Left renal pelvis (tissue), 4 donors: ENCODE measurements at places on chromosomes 7 and 10.

DNA sequence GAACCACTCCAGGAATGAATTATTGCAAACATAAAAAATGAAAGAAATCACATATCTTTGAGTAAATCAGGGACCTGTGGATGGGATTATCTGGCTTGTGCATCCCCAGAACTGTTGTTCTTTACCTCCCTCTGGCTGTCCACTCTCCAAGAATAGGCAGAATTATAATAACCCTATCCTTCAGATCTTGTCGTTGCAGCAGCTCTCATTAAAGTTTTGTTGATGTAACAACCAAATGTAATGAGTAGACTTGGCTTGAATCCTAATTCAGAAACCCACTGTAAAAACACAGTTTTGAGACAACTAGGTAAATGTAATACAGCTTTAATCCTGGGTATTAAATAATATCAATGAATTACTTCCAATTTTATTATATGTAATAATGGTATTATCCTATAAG is 16.2 kb downstream of the LSM5 start:
- DNase-seq, result no peak

DNA sequence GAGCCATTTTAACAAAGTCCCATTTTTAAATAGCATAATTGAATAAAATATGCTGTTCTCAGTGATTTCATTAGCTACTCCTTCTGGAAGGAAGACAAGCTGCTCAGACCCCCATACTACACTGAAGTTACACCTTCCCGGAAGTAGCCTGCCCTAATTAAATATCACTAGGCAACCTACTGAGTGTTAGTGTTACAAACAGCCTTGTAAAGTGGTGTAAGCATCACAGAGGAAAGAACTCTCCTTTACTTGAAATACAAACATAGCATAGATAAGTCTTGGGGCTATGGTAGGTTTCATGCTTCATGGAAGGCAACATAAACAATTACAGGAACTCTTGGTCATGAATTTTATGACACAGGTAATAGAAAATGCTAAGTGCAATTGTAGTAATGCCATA is 43.4 kb upstream of the PTN start:
- no peak for DNase-seq

DNA sequence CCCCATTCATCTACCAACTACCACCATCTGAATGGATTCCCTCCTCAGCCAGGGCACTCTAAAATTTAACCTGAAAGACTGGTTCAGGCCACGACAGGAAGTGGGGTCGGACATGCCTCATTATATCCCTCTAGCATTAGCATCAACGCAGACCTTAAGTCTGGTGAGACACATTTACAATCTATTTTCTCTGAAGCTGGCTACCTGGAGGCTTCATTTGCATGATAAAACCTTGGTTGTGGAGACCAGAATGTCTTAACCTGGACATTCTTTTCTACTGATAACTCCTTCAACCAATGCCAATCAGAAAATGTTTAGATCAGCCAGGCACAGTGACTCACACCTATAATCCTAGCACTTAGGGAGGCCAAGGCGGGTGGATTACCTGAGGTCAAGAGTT is 42.3 kb downstream of the SVOPL start:
- DNase-seq, result no peak

DNA sequence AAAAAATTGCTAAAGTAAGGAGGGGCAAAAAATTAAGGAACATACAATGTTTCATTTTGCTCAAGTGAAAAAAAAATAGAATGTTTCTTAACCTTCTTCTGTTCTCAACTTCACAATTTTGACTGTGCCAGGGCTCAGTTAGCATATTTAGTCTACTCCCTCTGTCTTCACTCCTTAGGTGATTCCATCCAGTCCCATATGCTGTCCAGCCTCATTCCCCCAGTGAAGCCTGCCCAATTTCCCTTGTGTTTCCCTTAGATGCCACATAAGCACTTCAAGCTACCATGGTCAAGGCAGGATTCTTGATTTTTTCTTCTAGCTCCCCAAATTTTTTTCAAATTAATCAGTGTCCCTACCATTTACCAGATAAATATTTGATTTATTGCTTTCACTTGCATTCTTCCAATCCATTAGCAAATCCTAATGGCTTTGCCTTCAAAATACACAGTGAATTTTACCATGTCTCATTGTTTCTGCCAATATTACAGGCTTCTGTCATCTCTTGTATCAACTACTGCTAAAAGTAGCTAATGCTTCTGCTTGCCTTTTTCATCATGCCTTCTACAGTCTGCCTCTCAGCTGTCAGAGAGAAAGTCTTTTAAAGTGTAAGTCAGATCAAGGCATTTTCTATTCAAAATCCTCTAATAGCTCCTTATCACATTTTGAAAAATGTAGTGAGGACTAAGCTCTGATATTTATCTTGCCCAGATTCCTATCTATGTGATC is 166.8 kb downstream of the MACC1 start:
- no peak for DNase-seq

DNA sequence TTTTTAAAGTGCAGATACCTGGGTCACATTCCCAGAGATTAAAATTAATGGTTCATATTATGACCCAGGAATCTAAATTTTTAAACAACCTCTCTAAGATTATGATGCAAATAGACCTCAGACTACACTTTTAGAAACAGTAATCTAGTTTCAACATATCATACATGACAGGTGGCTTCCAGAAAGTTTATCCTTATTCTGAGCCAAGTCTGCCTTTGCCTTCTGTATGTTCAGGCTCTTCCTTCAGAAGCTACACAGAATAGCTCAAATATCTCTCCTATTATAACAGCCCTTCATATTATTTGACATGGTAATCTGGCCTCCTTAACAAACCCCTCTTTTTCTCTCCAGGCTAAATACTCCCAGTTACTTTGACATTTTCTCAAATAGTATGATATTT is 101.9 kb downstream of the FZD1 start:
- no peak for DNase-seq

- no peak for DNase-seq
Observed at GRCh38 chr10:75094465-75094864, 17.0 kb upstream of the SAMD8 start.

DNA sequence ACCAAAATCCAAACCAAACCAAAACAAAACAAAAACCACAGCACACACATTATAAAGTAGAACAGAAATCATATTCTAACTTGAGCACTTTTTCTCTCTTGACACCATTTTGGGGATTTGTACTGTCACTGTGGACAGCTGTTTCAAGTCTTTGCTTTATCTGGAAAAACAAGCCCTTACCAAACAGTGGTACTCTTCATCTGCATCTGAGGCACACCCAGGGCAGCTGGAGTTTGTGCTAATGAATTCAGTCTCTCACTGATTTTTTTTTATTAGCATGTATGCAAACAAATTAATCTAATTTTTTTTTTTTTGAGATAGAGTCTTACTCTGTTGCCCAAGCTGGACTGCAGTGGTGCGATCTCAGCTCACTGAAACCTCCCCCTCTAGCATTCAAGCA is 171.4 kb downstream of the RAPGEF5 start:
- no peak for DNase-seq

DNA sequence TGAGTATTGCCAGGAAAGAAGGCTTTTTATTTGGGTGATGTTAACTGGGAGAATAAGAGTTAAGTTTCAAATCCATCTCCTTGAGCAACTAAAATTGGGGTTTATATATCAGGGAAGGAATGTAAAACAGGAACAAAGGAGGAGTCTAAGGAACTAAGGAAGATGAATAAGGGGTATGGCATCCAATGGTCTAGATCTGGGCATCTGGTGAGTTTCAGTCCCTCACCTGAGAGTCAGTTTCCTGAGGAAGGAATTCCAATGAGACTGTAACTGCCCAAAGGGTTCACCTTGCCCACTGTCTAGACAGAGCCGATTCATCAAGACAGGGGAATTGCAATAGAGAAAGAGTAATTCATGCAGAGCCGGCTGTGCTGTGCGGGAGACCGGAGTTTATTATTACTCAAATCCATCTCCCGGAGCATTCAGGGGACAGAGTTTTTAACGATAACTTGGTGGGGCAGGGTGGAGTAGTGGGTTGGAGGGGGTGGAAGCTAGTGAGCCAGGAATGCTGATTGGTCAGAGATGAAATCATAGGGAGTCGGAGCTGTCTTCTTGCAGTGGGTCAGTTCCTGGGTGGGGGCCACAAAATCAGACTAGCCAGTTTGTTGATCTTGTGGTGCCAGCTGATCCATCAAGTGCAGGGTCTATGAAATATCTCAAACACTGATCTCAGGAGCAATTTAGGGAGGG is 188.3 kb upstream of the STK17A start:
- no peak for DNase-seq

- DNase-seq, result no peak
Observed at GRCh38 chr10:112359606-112360307, 14.2 kb upstream of the ACSL5 start.

DNA sequence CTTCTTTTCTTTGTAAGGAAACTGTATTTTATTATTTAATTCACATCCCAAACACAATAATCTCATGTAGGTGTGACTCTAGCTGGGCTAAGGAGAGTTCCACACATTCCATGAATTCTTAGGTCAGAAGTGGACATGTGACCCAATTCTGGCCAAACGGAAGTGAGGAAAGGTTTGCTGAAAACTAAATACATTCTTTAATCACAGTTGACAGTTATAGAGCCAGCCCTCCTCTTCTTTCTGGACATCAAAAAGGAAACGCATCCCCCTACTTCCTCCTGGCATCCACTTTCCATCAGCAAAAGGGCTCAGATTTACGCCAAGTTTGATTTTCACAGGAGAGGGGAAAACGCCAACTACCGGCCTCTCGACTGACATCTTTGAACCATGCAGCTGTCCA is 774.4 kb upstream of the POM121L12 start:
- DNase-seq, result no peak

GRCh38 chr10:7186387-7187018 is 224.3 kb downstream of the SFMBT2 start:
- no peak for DNase-seq

DNA sequence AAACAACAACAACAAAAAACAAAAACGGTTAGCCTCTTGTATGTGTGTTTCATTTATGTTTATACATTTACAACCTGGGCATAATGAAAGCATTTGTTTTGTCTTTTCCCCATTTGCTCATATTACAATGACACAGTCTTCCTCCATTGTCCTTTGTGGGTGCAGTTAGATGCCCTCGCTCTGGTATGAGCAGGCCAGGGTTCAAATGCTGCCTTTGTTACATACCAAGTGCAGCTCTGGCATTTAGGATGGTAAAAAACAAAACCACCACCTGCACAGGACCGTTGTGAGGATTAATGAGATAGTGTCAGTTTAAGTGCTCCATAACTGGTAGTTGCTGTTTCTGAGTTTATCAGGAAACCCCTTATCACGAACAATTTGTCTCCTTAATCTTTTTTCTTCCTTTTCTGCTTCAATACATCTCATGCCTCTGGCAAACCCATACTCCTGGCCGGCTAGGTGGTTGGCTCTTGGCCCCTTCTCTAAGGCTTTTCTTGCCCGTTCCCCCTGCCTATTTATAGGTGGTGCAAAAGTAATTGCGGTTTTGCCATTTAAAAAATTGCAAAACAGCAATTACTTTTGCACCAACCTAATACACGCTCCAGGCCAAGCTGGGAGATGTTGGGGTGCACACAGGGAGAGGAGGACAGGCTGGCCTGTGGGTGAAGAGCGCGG is 18.6 kb upstream of the TMEM225B start:
- no peak for DNase-seq

- DNase-seq, result no peak
Observed at GRCh38 chr10:97721871-97722780, 8.6 kb downstream of the MARVELD1 start.

DNA sequence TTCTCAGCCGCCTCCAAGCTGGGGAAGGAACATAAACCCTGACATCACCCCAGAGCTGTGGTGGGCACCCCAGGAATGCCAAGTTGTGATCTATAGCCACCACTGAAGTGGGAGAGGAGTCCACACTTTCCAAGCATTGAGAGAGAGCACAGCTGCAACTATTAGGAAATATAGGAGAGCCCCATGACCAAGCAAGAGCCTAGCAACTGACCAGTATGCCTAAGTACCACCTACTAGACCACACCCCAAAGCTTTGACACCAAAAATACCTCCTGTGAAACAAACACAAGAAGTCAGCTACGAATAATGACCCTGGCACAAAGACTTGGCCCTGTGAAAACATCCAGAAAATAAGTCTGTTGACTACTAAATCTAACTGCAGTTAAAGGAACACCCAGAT is 804.1 kb upstream of the IGFBP3 start:
- DNase-seq, result no peak

DNA sequence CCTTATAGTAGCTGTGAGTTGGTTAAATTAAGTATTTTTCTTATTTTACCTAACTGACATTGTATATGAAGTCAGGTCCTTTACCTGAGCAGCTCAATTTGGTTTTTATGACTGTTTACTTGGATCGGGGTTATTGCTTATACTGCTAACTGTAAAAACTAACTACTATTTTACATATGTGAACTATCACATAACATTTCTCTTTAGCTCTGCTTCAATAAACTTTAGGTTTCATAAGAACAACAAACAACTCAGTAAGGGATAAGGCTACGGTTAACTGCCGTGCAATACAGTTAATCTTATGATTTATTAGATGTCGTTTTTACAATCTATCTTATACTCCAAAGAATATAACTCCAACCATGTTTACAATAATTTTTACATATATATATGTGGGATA is 480.2 kb downstream of the PARD3 start:
- DNase-seq, result no peak

DNA sequence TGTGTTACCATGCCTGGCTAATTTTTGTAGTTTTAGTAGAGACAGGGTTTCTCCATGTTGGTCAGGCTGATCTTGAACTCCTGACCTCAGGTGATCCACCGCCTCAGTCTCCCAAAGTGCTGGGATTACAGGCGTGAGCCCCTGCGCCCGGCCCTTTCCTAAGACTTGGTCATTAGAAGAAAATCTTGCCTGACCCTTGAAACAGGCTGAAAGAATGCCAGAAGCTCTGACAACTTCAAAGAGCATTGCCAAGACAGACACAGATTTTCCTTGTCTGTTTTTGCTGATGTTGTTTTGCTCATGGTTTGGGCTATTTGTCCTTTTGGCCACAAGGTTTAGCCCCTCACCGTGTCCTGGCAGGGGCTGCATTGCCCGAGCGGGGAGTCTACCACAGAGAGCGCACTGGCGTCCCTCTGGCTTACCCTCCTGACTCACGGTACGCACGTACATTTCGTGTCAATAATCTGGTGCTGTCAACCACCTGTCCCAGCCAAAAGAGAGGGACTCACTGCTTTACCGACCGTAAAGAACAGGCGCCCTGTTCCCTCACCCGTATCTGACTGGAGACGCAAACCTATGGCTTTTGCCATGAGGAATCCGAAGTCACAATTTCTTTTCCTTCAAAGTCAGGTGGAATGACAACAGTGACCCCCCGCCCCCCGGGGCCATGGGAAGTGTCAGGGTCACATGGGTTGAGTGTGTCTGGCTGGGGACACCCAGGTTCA is 10.1 kb upstream of the INPP5A start:
- DNase-seq, result no peak

GRCh38 chr10:122505885-122506645 is 44.7 kb downstream of the HTRA1 start:
- DNase-seq, result no peak

GRCh38 chr10:4851846-4852245 is 25.8 kb downstream of the AKR1E2 start:
- no peak for DNase-seq
